ENCODE measurements at places on chromosomes 6 and 20. TPM values are rescaled to one million over a fixed set of nuclear protein-coding genes. Genes with fewer than 3 reads are reported as not detected.

- DNase-seq = no peak
Observed at GRCh38 chr6:155432293-155432692, 23.3 kb downstream of the NOX3 start.

TNXB gene
- 6.1 TPM for polyA plus RNA-seq

LAMA4 gene
- polyA plus RNA-seq = 83.5 TPM

DNA sequence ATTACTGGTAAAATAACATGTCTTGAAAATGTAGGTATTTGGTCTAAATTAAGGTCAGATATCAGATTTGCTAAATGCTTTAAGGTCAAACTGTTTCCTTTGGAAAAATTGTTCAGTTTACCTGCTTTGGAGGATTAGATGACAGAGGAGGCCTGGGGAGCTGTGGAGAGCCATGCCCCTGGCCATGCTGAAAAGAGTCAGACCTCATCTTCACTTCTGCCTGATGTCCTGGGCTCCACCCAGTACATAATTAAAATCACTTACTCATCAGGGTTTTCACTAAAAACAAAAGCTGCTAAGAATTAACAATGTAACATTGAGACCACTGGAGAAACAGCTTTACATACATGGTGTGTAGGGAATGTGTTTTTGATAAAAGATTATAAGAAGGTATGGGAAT lies 60.8 kb upstream of the UNC93A start:
- no peak for DNase-seq

FABP7 gene
- 0.50 TPM for polyA plus RNA-seq

- no peak for DNase-seq
Observed at GRCh38 chr6:25453288-25453687, 174.1 kb downstream of the CARMIL1 start.

KHDC1L gene
- 1.0 TPM for polyA plus RNA-seq

DNA sequence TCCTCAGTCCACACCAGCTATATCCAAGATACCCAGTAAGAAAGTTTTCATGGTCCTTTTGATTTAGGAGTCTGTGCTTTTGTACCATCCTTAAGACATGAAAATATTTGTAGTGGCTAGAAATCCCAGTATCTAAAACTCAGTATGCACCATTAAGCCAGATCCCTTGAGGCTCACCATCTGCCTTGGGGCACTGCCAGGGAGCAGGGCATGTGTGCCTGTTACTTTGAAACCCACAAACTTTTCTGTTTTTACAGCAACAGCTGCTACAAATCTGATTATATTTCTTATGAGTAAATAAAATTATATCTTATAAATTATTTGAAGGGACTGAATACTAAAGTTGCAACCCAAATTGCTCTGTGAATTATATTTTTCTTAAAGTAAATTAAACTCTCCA lies 290.5 kb upstream of the MANEA start:
- DNase-seq = no peak

AKAP12 gene
- 194 TPM for polyA plus RNA-seq

RBPJL gene
- not detected for polyA plus RNA-seq

- DNase-seq = no peak
Observed at GRCh38 chr6:80547827-80548226, 441.4 kb downstream of the BCKDHB start.

- no peak for DNase-seq
Observed at GRCh38 chr6:11380549-11380948, 148.1 kb upstream of the NEDD9 start.

DNA sequence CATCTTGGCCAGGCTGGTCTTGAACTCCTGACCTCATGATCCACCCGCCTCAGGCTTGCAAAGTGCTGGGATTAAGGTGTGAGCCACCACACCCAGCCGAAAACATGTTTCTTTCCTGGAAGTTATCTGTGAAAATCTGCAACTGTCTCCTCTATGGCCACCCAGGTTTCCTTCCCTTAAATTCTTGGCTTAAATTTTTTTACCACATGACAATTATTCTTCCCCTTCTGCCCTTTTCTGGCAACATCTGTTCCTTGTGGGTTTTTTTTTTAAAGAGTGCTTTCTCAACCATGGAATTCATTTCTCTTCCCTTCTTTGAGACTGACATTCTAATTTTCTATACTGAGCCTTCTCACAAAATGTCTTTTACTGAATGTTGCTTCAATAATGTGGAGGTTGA lies 59.6 kb downstream of the DOK5 start:
- no peak for DNase-seq

DNA sequence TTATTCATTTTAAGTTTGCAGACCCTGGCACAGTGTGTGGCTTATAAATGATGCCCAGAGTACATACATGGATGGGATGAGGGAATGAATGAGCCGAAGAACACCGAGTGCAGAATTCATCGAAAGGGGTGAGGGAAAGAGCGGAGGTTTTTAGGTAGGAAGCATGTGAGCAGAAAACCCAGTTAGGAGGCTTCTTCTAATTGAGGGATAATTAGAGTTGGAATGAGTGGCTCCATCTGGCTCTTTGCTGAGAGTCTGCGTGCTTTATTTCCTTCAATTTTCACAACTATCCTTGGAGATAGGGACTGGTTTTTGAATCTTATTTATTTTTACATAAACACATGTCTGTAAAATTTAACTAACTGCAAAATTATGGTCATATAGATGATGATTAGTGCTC lies 150.7 kb downstream of the DOK5 start:
- no peak for DNase-seq

MEI4 gene
- polyA plus RNA-seq = 1.6 TPM

DNA sequence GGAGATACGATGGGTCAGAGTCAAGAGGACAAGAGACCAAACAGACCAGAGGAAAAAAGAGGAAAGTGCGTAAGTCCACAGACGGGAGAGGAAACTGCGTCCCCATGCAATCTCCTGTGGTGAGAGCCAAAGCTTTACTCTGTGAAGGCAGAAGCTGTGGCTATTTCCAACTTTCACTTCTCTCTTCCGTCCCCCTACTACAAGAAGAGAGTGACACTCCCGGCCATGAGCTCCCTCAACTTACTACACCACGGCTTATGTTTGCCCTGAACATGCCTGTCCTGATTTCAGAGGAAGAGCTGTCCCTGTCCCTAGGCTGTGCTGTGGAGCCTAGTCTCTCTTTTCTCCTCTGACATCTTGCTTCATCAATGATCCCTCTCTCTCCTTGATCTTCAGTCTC lies 11.5 kb upstream of the SSR1 start:
- no peak for DNase-seq

MUC21 gene
- not detected for polyA plus RNA-seq

- DNase-seq = no peak
Observed at GRCh38 chr6:125513978-125514377, 212.2 kb upstream of the HDDC2 start.

DNA sequence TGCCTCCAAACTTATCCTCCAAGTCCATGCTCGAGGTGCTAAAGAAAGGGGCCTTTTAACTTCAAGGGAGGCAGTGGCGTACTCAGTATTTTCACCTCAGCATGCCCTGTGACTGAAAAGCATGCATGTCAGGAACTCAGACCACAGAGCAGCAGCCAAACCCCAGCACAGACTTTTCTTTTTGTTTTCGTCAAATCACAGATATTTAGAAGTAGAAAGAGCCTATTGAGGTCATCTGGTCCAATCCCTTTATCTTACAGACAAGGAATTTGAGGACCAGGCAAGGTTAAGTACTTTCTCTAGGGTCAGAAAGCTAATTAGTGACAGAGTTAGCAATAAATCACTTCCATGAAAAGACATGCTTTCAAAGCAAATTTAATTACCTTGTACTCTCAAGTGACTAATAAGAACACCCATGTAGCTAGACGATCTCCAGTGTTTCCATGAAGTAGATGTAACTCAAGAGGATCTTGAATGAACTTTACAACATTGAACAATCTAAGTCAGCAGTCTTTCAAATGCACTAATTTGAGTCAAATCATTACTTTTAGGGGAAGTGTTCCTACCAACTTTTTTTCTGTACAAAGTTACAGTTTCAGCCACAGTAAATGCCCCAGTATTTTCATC lies 35.9 kb downstream of the MOXD1 start:
- DNase-seq = no peak

GRCh38 chr6:8855411-8855810 lies 420.1 kb upstream of the SLC35B3 start:
- no peak for DNase-seq

DNA sequence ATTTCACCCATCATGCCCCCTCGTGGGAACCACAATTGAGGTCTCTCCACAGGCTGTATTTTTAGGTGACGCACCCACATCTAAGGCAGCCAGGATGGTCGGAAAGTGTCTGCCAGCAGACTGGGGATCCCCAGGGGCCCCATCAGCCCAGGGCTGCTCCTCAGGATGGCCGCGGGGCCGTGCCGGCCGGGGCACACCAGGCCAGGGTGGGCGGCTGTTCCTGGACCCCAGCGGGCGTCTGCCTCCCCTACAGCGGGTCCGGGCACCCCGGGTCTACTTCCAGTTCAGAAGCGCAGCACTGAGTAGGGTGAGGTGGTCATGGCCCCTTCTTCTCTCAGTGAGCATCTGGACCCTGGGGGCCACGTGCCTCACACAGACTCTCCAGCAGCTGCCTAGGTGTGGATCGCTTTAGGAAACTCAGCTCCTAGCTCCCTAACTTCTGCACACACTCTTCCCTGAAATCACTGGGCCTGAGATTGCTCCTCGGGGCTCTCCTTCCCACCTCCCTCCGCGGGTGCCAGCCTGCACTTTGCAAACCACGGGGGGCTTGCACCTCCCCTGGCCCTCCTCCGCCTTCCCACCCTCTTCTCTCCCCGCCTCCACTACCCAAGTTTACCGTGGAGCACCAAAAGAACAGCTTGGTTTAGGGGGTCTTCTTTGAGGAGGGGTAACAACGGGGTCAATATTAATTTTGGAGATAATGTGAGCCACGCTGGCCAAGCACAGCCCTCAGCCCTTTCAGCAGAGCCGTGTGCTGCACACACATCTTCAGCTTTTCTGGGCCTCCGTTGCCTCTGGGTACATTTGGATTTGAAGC lies 14.2 kb upstream of the FOXC1 start:
- DNase-seq = no peak

DNA sequence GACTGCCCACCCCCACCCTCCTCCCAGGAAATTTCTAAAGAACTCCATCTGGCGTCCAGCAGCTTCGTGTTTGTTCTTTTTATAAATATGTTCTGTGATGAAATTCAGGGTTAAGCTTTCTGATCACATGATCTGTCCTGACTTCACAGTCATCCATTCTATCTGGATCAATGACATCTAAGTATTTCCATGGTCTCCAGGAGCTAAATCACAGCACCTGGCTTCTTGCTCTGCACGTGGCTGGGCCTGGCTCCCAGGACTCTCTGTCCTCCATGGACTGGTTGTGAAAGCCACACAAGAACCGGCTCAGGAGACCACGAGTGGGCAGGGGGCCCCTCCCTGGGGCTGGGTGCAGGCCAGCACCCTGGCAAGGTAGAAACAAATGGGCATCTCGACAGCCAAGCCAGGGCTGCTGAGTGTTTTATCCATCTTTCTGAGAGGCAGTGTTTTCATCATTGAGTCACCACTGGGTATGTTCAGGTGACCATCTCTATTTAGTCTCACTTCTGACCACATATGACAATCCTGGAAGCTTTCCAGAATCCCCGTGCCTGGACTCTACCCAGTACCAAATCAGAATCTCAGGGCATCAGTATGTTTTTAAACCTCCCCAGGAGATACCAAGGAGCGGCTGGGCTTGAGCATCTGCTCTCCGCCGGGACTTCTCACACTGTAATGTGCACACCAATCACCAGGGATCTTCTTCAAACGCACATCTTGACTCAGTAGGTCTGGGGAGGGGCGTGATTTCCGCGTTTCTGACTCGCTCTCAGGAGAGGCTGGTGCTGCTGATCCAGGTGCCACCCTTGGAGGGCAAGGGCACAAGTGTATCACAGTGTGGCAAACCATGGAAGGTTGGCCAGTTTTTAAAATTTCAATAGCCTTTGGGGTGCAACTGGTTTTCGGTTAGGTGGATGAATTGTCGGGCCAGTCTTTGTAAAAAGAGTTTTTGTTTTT lies 31.6 kb upstream of the PXDC1 start:
- no peak for DNase-seq

HCRTR2 gene
- polyA plus RNA-seq = 0.22 TPM

BCAS4 gene
- polyA plus RNA-seq = 4.6 TPM

DNA sequence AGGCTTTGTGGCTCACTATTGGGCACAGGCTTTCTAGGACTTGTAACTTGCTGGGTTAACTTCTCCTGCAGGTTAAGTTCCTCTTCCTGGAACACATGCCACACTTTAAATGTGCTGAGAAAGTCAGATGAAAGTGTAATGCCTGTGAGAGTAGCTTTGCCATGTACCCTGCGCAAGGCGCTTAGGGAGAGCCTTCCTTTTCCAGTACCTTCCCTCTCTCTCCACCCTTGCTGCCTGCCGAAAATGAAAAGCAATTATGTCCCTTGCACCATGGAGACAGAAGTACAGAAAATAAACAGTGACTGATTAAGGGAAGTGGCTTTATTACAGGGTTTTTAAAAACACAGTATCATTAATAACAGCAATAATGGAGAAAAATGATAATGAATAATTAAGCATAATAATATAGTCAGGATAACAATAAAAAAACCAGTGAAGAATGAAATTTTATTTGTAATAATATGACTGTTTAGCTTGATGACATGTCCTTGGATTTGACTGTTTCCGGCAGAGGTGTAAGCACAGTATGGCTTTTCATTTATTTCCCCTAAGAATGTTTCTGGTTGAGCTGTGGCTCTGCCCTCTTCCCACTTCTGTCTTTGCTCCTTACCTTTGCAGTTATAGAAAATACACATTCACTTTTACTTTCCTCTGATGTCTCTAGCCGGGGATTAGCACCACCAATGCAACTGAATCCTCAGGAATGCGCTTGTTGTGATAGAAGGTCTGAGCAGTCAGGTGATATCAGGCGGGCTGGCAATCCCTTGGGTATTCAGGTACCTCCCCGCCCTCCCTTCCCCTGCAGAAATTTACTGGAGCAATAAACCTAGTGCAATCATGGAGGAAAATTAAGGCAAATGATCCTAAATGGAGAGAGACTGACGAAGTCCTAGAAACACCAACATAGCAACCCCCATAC lies 472.3 kb upstream of the CITED2 start:
- DNase-seq = no peak

GRCh38 chr6:28489366-28490204 lies 26.0 kb downstream of the GPX6 start:
- no peak for DNase-seq

TRAPPC3L gene
- polyA plus RNA-seq = 0.50 TPM

ABCC10 gene
- 21.2 TPM for polyA plus RNA-seq

CDS2 gene
- polyA plus RNA-seq = 32.4 TPM

- DNase-seq = no peak
Observed at GRCh38 chr6:16504609-16505008, 256.7 kb downstream of the ATXN1 start.

GRCh38 chr6:75480425-75480824 lies 13.2 kb downstream of the FILIP1 start:
- DNase-seq = no peak

VGLL2 gene
- polyA plus RNA-seq = not detected

DNMT3B gene
- polyA plus RNA-seq = 8.0 TPM

LINC00237 gene
- not detected for polyA plus RNA-seq

DNA sequence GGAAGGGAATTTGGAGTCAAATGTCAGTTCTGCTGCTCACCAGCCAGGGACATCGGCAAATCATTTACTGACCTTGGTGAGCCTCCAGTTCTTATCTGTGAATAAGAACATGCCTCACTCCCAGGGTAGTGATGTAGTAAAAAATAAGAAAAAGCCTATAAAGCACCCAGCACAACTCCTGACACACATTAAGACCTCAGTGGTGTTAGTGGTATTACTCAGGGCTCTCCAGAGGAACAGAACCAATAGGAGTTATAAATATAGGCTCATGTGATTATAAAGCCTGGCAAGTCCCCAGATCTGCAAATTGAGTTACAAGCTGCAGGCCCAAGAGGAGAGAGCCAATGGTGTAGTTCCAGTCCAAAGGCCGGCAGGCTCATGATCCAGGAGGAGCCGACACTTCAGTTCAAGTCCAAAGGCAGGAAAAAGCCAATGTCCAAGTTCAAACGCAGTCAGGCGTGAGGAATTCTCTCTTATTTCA lies 71.3 kb upstream of the EYA2 start:
- no peak for DNase-seq

- DNase-seq = no peak
Observed at GRCh38 chr20:57622579-57623381, 2.6 kb upstream of the ZBP1 start.

Measured in renal cortex interstitium (tissue), 15 donors.